ENCODE measurements at places on chromosomes 3 and 15.

GRCh38 chr3:50264383-50264963, 4.5 kb upstream of the SEMA3B start:
- DNase-seq = peak; percentile 41

- no peak for DNase-seq
Measured at GRCh38 chr15:39979606-39980005, 45.7 kb downstream of the EIF2AK4 start.

- no peak for DNase-seq
Measured at GRCh38 chr3:149792452-149793270, at the start of gene ANKUB1. Gene ANKUB1 (minus strand): TSS chr3:149792554. CDS start chr3:149792366, 188 bp downstream.

GRCh38 chr15:51223771-51224229, 114.6 kb downstream of the CYP19A1 start:
- no peak for DNase-seq

- no peak for DNase-seq
Measured at GRCh38 chr3:169771497-169772304, 1.5 kb upstream of the MYNN start.

DNA sequence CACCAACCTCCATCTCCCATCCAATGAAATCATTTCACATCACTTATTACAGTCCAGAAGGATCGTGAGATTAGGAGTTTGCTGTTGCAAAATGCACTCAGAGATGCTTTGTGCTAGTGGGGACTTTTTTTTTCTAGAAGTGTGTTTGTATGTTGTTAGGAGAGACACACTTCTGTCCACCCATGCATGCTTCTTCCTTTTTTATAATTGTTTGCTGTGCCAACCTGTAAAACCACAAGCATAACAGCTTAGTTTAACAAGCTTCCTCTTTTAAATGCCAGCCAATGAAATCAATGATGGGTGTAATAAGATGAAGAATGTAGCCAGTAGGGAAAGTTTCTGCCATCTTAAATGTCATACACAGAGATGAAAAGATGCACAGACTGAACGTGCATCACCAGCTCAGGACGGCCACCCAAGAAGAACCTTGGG, 305.6 kb upstream of the STT3B start:
- no peak for DNase-seq

GRCh38 chr3:132022914-132023313, 11.9 kb downstream of the CPNE4 start:
- no peak for DNase-seq

DNA sequence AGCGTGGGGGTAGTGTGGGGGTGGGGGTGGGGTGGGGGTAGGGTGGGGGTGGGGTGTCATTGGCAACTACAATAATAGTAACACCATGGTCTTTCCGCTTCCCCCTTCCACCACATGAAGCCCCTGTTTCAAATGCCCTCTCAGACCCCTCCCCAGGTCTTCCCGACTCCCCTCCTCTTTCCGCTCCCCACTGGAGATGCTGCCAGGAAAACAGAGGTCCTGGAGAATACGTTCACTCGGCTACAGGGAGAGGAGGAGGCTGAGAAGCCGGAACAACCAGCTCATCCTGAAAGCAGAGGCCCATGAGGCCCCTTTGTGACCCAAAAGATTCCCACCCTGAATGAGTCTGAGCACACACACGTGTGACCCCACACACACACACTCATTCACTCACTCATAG, 75.4 kb downstream of the CPN2 start:
- no peak for DNase-seq

- peak; percentile 11 for DNase-seq
Measured at GRCh38 chr15:97961067-97961954, 808 bp downstream of the ARRDC4 start.

GRCh38 chr3:160157321-160157720, 67.9 kb upstream of the C3orf80 start:
- DNase-seq = no peak

GRCh38 chr3:16277471-16277870, 12.5 kb downstream of the OXNAD1 start:
- DNase-seq = no peak

GRCh38 chr3:104892044-104892443, 474.7 kb upstream of the ALCAM start:
- no peak for DNase-seq

DNA sequence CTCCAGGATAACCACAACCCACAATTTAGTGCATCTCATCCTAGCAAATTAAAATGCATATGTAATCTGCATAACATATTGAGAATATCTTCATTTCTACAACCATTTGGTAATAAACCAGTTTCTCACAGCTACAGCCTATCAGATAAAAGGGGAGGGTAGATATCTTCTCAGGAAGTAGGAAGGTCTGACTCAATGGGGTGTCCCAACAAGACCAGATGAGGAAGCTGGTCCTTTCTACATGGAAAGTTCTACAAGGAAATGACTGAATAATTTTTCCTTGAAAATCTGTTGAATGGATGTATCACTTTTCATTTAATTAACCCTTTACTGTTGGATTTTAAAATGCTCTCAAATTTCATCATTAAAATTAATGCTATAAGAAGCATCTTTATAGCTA, 17.4 kb upstream of the TMPRSS7 start:
- DNase-seq = no peak

DNA sequence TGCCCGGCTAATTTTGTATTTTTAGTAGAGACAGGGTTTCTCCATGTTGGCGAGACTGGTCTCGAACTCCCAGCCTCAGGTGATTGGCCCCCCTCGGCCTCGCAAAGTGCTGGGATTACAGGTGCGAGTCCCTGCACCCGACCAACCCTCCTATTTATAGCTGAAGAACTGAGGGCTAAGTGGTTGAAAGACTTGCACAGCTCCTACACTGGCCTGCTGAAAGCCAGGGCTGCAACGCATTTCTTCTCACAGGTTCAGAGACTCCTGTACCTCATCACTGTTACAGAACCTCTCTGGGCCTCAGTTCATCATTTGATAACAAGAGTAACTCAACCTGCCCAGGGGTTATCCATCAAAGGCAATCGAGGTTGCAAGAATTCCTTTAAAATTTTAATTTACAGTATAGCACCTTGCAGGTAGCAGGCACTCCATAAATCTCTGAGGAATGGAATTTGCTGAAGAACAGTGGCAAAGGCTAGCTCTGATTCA, 626.5 kb upstream of the TBL1XR1 start:
- no peak for DNase-seq

DNA sequence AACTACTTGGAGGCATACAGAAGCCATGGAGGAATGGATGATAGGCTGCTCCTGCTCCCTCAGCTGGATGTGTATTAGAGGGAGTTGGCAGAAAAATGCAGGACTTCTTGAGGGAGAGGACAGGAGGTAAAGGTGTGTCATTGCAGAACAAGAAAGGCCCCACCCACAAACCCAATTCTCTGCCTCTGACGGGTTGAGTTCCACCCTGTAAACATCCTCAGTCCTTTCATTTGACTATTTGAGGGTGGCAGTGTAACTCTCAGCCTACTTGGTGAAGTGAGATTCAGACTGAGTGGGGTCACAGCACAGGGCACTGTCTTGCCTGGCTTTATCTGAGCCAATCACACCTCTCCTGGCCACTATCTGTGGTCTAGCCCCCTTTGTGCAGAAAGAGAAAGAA, at the start of gene TPRG1:
TPRG1 (plus strand) TSS at position 265 of the 400 bp plus-strand sequence. CDS start 35,414 bp downstream, outside the sequence.
- no peak for DNase-seq

- DNase-seq = no peak
Measured at GRCh38 chr15:79373113-79373512, 59.0 kb upstream of the MINAR1 start.

Data from foreskin keratinocyte (primary cell).